GM23338 (cell line): ENCODE measurements at places on chromosomes 7 and 10. TPM values are rescaled to one million over a fixed set of nuclear protein-coding genes. Genes with fewer than 3 reads are reported as not detected.

Gene ANXA11
- total RNA-seq, result 38.9 and 42.3 TPM in 2 replicates

GRCh38 chr10:110567201-110568054 is at the start of gene SMC3:
SMC3 (plus strand) TSS chr10:110567695; CDS start chr10:110567817, 122 bp downstream.
- peak; percentile 98 for DNase-seq

Gene ENTPD7
- 11.8 and 12.6 TPM in 2 replicates for total RNA-seq

Gene SSC4D
- total RNA-seq, result 11.4 and 12.7 TPM in 2 replicates

- no peak for DNase-seq
These were observed 141.1 kb downstream of the PKD1L1 start for GRCh38 chr7:47807126-47807525.

DNA sequence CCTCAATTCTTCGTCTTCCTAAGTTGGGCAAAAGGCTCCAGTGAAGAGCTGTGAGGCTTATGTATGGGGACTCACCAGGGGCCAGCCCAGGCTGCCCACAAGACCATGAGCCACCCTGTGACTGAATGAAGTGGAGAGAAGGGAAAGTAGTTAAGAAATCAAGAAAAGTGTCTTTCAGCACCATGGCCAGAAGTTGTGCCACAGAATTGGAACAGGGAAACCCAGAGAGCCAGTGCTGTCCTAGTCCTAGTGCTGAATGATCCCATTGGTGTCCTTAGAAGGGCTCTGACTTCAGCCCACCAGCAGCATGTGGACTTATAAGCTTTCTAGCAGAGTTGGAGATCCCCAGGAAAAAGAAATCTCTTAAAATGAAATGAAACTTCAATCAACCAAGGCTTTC is 37.0 kb upstream of the CCSER2 start:
- peak; percentile 89 for DNase-seq

DNA sequence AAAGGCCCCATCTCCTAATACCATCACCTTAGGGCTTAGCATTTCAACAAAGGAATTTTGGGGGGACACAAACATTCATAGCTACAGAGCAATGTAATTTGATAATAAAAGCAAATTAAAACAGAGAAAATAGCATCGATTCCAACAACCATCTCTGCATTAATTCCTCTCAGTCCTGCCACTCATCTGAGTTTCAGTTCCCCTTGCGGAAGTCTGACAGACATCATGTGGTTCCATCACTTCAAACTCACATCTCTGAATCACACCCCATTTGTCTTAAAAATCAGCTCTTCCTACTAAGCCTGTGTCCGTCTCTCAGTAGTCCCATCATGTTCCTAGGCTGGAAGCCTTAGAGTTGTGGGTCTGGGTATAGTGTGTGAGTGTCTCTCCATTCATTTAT is 3.6 kb downstream of the ADCK2 start:
- no peak for DNase-seq

DNA sequence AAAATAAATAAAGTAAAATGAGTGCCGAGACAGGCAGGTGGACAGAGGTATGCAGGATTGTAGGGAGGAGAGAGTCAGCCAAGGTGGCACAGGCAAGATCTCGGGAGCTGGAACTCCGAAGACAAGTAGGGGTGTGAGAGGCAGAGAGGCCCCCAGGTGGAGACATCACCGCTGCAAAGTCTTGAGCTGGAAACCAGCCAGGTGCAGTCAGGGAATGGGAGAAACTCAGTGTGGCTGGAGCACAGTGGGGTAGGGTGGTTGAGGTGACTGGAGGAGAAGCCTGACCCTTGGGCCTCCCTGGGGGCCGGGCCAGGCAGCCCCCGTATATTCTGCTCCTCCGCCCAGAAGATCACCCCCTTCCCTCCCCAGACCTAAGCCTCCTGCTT is 4.2 kb downstream of the EPHB4 start:
- DNase-seq, result no peak
